ENCODE measurements at places on chromosomes 1 and 21.

DNA sequence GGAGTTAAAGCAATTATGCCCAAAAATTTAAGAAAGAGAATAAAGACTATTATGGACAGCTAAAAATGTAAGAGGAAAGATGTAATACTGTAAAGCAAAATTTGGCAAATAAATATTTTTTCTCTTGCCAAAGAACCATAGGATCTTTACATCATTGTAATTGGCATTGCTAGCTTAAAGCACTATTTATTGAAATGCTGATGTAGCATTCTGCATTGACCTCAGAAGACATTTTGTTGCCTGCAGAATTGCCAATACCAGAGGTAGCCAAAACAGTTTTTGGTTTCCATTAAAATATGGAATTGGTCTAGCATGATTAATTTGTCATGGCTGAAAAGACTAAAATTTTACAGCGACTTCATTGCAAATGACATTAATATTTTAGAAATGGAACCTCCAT is 191.5 kb upstream of the CHODL start:
- DNase-seq, result no peak

GRCh38 chr21:41439248-41439647 is 13.2 kb downstream of the MX1 start:
- no peak for DNase-seq

DNA sequence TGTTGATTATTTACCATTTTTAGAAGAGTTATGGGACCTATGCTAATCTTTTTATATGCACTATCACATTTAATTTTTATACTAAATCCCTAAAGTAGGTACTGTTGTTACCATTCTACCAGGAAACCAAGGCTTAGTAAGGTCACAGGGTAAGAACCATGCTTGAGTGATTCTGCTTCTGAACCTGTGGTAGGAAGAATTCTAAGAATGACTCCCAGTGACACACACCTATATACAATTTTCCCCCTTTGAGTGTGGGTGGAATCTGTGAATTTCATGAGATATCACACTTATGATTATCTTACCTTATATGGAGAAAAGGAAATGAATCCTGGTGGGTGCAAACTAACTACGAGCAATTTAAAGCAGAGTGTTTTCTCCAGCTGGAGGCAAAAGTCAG is 391.0 kb downstream of the USH2A start:
- DNase-seq, result no peak

- DNase-seq, result no peak
Observed at GRCh38 chr1:173554089-173554488, 48.8 kb downstream of the SLC9C2 start.

- no peak for DNase-seq
Observed at GRCh38 chr1:34867415-34867814, 7.9 kb upstream of the SMIM12 start.

- DNase-seq, result no peak
Observed at GRCh38 chr1:158527190-158527815, 26.9 kb downstream of the OR6Y1 start.

- DNase-seq, result no peak
Observed at GRCh38 chr1:82844447-82844846, 1043.7 kb downstream of the ADGRL2 start.

DNA sequence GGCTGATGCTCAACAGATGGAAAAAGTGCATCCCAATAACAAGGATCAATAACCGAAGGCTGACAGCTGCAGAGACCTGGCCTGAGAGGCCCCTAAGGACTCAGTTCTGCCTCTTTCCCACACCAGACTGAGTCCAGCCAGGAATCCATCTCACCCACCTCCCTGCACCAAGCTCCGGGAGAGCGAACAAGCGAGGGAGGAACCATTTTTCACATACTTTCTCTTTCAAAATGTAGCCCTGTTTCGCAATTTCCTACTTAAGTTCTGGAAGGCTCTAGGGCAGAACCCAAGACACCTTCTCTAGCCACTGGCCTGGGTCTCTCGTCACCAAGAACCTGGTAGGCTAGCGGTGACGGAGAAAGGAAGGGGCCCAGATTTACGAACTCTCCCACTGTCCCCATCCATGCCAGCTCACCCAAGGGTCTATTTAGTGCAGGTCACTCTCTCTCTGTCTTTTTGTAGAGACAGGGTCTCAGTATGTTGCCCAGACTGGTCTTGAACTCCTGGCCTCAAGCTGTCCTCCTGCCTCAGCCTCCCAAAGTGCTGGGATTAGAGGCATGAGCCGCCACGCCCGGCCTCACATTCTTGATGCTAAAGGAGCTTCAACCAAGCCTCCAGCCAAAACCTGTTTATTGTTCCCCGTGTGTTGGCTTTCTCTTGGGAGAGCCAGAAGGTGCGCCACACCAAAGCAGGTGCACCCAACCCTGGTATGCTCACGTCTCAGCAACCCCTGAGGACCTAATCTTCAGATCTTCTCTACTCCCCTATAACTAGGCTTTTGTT is 10.9 kb upstream of the GNL2 start:
- DNase-seq, result no peak

- DNase-seq, result no peak
Observed at GRCh38 chr1:4931486-4931885, 277.1 kb downstream of the AJAP1 start.

DNA sequence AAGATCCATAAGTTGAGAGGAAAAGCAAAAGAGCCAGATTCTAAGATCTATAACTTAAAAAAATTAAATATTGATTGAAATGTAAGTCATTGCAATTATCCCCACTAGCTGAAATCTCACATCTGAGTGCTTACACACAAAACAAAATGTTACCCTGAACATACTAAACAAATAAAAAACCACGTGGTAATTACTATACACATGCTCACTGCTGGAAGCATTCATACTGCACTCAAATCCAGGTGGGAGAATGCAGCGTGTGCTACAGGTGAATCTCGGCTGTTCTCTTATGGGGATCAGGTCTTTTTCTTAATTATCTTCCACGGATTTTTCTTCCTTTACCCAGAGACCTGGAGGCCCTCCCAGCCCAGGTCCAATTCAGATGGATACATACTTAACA is 74.3 kb downstream of the SDC3 start:
- no peak for DNase-seq

DNA sequence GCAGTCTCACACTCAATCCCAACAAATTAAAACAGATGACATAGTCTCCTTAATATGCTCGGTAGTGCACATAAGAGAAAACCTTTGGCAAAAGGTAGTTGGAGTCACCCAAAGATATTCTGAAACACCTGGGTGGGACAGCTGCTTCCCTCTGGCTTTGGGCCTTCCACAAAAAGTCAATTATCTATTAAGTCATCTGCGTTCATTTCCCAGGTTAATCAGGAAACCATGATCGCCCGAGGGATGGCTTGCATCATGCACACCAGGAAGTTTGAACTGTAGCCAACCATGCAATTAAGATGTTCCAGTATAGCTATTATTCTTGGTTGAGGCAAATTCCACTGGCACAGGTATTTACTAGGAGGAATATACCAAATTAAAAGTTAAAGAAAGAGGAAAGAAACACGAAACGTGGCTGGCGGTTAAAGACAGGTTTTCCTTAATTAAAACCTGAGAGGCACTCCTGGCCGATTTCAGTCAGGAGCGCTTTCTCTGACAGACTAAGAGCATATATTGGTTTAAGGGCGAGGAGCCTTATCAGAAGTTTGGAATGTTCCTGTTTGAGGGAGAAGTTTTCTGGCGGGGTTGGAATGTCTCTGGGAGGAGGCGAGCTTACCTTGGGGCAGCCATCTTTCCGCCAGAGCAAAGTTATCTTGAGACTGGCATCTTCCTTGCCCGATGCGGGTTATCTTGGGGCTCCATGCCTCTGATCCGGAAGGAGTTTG is 19.9 kb downstream of the CLDN17 start:
- no peak for DNase-seq

DNA sequence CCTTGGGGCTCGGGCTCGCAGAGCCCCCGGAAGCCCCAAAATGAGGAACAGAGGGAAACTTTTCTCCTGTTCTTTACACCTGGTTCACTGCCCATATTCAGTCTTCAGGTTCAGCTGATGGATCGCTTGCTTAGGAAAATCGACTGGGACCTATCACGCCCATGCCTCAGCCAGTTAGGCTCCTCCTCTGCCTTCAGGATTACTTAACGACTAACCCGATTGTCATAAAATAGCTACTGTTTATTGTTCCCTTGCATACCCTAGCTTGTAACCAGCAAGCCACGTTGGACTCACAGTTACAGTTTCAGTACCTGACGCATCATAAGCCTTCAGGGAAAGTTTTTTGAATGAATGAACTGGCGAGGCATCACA is 692 bp downstream of the TARDBP start:
- DNase-seq, result no peak

- no peak for DNase-seq
Observed at GRCh38 chr1:193219391-193219790, 33.0 kb upstream of the B3GALT2 start.

GRCh38 chr1:199946305-199947155 is 81.0 kb upstream of the NR5A2 start:
- no peak for DNase-seq

GRCh38 chr1:106960412-106960811 is 96.1 kb upstream of the PRMT6 start:
- DNase-seq, result no peak

- no peak for DNase-seq
Observed at GRCh38 chr1:223763251-223763650, 50.9 kb downstream of the CAPN2 start.

- peak; percentile 54 for DNase-seq
Observed at GRCh38 chr1:19762175-19762779, 37.4 kb downstream of the TMCO4 start.

DNA sequence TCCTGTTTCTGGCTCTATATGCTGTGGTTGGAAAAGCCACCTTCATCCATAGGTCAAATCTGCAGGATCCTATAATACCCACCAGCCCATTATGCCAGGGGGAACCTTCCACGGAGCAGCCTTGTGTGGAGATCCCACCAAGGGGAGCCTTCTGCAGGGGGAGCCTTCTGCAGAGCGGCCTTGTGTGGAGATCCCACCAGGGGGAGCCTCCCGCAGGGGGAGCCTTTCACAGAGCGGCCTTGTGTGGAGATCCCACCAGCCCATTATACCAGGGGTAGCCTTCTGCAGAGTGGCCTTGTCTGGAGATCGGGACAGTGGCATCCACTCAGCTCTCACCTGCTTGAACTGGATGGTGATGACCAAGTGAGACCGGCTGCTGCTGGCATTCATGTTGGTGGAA is 85.3 kb downstream of the SCCPDH start:
- DNase-seq, result no peak

- DNase-seq, result no peak
Observed at GRCh38 chr1:32890516-32891240, 4.4 kb downstream of the HPCA start.

GRCh38 chr1:25099343-25099951 is 132.9 kb downstream of the SYF2 start:
- peak; percentile 46 for DNase-seq
